SJCRH30 (cell line): ENCODE measurements at places on chromosomes 7 and 10.

DNA sequence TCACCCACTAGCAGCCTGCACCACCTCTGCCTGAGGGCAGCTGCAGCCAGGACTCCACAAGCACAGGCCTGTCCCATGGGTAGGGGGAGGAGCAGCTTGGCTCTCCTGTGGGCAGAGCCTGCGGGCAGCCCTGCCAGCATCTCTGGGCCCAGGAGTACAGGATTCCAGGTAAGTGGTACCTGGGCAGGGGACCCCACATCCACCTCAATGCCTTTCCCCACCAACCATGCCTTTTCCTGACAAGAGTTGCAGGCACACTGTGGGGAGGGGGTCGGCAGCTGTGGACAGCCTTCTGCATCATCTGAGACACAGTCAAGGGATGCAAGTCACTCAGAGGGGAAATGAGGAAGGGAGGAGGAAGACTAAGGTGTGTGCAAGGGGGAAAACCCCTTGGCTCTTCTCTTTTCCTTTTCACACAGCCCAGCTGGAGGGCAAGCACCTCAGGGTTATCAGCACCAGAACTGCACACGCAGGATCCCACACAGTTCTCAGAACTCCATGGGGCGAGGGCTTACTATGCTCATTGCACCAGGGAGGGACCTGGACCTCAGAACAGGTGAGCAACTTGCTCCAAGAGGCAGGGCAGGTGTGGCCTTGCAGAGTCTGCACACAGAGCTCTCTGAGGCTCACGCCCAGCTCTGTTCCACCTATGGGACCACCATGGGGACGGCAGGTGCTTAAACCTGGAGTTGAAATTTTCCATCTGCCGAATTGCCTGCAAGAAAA lies 16.5 kb upstream of the ANTXRL start:
- DNase-seq, result no peak

DNA sequence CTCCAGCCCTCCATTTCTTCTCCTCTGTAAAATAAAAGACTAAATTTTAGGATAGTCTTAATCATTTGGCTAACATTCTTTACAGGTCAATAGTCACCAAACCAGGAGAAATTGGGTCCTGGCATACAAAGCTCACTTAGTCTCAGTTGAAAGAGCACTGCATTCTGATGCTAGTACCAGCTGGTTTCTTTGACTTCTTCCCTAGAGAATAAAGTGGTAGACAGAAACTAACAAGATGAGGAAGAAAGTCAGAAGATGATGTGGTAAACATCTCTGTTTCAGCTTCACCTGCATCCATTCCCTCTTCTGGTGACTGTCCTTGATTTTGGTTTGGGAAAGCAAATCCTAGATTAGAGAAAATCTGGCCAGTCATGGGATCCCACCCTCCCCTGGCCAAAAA lies 37.2 kb downstream of the NKX2-3 start:
- no peak for DNase-seq

GRCh38 chr7:50423860-50424259 lies 26.3 kb downstream of the FIGNL1 start:
- no peak for DNase-seq

- no peak for DNase-seq
Observed at GRCh38 chr10:129334266-129334665, 132.8 kb upstream of the MGMT start.

- DNase-seq, result peak; percentile 64
Observed at GRCh38 chr10:49594594-49594993, 15.5 kb upstream of the SLC18A3 start.

DNA sequence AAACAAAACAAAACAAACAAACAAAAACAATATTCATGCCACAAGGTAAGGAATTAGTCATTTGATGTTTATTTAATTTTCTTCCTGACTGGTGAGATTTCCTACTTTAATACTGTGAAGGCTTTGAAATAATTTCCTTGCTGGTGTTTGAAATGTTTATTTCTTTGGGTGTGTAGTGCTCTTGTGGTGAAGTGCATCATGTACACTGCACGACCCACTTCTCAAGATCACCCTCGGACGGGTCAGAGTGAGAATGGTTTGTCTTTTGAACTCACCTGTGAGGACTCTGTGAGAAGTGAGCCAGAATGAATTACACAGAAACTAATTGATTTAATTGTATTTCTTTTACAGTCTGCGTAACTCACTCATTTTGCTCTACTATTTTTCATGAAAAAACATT lies 1211.5 kb downstream of the SORCS1 start:
- no peak for DNase-seq

DNA sequence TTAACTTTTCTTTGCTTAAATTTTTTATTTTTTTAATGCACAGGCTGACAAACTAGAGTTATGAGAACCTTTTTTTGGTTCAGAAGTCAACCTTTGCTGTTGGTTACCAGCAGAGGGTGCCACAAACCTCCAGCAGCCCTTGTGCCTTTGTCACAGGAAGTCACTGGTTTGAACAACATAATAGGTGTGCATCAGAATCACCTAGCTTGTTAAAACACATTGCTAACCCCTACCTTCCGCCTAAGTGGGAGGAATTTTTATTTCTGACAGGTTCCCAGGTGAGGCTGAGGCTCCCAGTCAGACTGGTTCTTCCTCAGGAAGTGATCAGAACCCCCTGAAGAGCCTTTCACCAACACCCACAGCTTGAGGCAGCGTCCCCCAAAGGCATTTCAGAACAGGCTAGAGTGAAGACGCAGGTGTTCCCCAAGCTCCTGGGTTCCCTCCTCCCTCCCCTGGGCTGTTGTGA lies 22.6 kb upstream of the VDAC2 start:
- peak; percentile 56 for DNase-seq

GRCh38 chr10:2925631-2926030 lies 141.7 kb upstream of the PFKP start:
- no peak for DNase-seq

DNA sequence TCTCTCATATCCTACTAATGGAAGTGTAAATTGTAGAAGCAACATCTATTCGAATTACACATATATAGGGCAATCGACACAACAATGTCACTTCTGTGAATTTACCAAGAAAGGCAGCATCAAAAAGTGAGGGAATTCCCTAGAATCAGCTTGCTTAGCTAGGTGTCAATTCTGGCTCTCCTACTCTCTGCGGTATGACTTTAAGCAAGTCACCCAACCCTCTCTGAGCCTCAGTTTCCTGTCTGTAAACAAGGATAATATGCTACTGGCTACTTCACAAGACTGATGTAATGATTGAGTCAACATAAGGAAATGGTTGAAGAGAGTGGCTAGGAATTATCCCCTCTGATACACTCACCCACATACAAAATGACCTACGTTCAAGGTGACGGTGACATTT lies 19.4 kb downstream of the CCDC6 start:
- DNase-seq, result no peak

DNA sequence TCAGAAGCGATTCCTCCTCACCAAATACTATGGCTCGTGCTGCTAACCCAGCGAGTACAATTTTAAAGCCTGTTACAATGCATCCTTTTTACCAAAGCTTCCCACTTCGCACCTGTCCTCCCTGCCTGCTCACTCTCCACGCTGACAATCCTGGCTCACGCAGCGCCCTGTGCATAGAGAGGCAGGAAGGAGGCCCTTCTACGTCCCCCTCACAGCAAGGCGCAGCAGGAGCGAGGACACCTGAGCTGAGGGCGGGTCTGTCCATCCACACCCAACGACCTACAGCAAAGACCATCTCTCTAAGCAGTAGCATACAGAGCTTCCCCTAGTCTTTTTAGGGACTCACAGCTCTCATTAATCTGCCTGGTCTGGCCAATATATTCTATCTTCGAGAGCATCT lies 46.0 kb downstream of the MKI67 start:
- DNase-seq, result no peak
